ENCODE measurements at places on chromosomes 6 and 20.
A peak's percentile ranks its signal among the peaks of the same experiment; 100 is the strongest.

- DNase-seq = no peak
Measured at GRCh38 chr6:114281496-114281895, 61.3 kb downstream of the HS3ST5 start.

GRCh38 chr6:165403006-165403595 lies 93.7 kb upstream of the C6orf118 start:
- DNase-seq = no peak

- no peak for DNase-seq
Measured at GRCh38 chr6:151702851-151703658, 104.4 kb upstream of the ESR1 start.

GRCh38 chr20:13212750-13213149 lies 8.3 kb upstream of the ISM1 start:
- no peak for DNase-seq

DNA sequence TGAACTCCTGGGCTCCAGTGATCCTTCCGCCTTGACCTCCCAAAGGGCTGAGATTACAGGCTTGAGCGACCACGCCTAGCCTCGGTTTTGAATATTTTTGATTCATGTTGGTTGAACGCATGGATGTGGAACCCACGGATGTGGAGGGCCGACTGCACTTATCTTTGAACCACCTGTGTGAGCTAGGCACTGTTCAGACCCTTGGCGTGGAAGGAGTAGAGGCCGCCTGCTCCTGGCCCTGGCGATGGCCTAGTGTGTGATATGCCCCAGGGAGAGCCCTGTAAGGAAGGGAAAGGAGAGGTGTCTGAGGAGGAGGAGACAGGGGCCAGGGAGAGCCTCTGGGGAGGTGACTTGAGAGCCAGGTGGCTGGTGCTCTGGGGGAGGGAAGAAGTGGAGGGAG lies 64.3 kb downstream of the BCAS4 start:
- DNase-seq = no peak

DNA sequence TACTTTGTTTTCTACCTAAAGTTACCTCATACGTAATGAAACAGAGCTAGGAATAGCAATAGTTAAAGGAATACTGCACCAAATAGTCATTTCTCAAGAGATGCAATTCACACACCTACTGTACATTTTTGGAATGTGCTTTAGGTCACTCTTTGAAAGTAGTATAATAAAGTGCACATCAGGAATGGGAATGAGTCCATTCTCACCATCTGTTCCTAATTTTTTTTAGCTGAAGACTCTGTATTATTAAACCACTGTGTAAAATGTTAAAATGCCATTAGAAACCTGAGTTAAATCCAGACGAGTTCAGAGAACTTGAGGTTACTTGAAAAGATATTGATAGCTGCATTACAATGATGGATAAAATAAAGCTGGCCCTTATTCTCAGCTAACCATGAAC lies 51.9 kb upstream of the EPHA7 start:
- DNase-seq = no peak

- DNase-seq = no peak
Measured at GRCh38 chr20:8133851-8134451, 1.9 kb downstream of the PLCB1 start.

DNA sequence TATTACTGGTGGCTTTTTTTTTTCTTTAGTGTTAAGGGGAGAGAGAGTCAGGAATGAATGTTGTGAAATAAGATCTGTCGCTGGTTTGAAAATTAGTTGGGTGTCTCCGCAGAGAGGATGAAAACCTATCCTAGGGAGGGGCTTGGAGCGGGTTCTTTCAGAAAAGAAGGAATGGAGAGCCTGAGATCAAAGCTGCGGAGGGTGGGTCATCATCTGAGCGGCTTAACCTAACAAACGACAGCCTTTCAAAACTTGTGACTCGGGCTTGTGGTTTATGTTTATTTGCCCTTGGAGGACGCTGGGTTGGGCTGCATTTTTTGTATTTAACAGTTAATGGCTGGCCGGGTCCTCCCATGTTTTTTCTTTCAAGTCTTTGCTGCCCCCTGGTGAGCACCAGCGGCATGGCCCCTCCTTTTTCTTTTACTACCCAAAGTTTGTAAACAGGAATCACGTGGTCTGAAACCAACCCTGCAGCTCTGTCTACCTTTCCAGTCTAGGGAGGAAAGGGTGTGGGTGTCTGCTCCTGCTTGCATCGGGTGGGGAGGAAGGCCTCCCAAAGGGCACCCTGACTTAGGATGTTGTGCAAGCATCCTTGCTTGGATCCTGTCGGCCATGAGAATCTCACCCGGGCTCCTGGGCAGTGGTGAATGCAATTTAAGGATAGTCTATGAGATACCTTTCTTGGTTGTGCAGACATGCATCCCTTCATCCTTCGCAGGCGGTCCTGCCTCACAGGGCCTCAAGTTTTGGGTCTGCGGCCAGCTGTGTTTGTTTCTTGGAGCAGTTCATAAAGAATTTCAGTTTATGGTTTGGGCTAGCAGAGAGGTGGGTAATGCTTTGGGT lies 2.2 kb downstream of the PIM1 start:
- peak; percentile 87 for DNase-seq

- no peak for DNase-seq
Measured at GRCh38 chr20:39163993-39164392, 201.8 kb downstream of the DHX35 start.

- no peak for DNase-seq
Measured at GRCh38 chr6:156776470-156776839, 723 bp upstream of the ARID1B start.

DNA sequence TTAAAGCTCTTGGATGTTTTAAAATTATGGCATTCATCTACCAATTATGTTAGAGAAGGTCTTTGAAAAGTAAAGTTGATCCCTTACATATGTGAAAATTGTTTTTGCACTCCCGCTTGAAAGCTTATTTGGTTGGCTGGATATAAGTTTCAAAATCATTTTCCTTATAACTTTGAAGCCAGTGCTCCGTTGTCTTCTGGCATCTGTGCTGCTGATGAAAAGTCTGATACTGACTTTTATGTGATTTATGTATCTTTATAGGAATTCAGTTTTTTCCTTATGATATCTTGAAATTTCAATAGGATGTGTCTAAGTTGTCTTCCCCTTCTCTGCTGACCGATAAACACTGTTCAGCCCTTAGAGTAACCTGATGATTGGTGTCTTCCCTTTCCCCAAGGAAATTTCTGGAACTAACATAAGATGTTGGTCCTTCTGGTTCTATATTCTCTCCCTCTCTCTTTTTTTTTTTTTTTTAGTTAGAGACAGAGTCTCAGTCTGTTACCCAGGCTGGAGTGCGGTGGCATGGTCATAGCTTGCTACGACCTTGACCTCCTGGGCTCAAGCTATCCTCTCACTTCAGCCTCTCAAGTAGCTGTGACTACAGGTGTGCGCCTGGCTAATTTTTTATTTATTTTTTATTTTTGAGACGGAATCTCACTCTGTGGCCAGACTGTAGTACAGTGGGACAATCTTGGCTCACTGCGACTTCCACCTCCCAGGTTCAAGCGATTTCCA lies 12.7 kb downstream of the PANK2 start:
- DNase-seq = no peak

DNA sequence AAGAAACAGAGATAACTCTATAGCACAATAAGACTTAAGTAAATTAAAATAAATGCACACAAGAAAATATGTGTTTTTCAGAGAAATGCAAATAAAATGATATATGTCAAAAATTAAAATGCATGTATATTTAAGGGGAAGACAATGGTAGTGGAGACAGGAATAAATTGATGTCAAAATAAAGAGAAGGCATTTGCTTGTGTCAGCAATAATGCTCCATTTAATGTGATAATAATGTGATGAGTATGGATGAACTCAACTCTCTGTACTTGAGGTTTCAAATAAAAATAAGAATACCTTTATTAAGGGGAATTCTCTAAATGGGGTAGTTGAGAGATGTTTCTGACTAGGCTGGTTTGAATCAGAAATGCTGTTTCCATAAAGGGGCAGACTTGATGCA lies 45.7 kb upstream of the BCKDHB start:
- no peak for DNase-seq

GRCh38 chr6:26240157-26241032 lies 124.6 kb upstream of the BTN3A2 start:
- DNase-seq = no peak

DNA sequence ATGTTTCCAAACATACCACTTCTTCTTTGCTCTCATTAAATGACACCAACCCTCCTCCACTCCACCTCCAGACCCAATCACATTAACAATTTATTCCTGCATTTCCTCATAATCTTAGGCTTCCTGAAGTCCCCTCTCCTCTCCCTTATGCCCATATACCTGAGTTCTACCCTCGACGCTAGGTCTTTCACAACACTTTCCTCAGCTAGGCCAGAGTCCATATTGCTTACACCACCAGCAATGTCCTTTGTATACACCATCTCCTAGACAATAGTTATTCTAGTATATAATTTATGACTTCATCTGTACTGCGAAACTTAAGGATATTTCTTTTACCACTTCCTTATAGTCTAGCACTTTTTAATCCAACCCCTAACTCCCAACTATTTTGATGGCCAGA lies 47.7 kb downstream of the SIM1 start:
- no peak for DNase-seq

DNA sequence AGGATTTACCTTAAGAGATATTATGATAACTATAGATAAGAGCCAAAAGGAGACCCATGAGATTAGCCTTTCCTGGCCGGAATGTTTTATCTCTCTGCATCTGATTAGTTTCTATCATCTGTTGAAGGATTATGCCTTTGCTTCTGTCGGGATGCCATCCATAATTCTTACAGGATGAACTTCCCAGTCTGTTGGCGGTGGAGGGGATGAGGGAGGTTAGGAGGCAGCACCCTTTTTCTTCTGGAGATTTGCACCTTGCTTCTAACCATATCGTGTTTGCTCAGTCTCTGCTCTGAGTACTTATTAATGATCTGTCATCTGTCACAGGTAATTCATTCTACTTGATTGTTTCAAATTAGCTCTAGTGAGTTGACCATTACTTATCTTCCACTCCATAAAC lies 292.1 kb downstream of the KHDC1L start:
- no peak for DNase-seq

DNA sequence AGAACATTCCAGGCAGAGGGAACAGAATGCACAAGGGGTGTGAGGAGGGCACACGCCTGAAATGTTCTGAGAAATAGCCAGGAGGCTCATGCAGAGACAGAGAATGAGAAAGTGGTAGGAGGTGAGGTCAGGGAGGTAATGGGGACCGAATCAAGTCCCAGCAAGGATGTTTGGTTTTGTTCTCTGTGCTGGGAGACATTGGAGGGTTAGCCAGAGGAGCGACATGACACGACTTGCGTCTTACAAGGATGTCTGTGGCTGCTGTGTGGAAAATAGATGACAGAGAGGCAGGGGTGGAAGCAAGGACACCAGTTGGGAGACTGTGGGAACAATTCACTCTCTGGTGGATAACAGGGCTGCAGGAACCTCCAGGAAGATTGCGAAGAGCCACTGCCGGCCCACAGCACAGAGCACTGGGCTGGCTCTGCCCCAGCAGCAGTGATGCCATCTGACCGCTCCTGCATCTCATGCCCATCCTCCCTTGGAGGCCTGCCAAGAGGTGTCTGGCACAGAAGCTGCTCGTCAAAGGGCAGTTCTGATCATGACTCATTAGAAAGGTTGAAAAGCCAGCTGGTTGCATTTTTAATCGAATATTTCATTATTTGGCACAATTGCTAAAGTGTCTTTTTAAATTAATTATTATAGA lies 57.7 kb upstream of the CD83 start:
- no peak for DNase-seq

DNA sequence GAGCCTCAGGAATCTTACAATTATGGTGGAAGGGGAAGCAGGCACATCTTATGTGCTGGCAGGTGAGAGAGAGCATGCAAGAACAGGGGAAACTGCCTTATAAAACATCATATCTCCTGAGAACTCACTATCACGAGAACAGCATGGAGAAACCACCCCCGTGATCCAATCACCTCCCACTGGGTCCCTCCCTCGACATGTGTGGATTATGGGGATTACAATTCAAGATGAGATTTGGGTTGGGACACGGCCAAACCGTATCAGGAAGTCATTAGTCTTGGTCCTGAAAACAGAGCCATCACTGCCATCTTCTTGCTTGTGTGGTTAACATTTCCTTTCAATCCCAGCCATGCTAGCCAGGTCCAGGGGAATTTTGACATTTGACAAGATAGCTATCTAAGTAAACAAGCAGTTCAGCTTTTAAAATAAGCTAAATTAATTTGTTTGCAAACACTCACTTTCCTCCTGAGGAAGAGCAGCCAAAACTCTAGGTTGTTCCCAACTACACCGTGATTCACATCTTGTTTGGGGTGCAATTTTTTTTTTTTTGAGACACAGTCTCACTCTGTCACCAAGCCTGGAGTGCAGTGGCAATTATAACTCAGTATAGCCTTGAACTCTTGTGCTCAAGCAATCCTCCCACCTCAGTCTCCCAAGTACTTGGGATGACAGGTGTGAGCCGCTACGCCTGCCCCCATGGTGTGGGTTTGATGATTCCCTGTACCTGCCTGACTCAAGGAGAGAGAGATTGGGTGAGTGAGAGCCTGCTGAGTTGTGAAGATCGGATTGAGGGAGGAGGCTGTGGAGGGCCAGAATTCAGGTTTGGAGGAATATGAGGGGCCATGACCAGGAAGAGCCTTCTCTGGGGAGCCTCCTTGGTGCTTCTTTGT lies 13.0 kb upstream of the PPP1R14C start:
- DNase-seq = no peak

DNA sequence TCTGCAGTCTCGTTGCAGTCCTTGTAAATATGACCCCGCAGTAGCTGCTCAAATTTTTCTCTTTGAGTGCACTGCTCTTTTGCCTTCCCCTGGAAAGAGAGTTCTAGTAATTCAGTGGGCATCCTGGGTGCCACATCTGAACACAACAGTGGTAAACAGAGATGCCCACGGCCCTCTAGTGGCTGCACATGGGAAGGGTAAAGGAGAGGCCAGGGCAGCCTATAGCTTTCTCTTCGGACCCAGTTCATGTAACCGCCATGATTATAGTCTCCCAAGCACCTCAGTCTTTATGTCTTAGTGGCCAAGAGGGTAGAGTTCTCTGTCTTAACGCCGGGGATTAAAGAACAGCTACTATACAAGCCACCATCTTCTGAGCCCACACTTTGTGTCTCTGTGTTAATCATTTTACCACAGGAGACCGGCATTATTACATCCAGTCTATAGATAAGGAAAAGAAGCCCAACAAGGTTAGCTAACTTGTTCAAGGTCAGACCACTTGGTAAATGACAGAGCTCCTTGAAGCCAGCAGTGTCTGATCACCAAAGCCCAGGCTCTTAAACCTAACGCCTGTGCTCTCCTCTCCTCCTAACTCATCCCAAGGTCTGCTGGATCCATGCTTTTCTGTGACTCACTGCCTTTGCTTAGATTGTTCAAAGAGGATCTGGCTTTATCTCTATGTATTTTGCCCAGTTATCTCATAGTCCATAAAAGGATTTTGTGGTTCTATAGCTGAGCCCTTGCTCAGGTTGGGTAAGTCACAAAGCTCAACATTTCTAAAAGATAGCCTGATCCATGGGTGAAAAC lies 81.8 kb downstream of the ISM1 start:
- peak; percentile 16 for DNase-seq

All from hepatic stellate cell (primary cell).